ENCODE measurements at places on chromosomes 5 and 9. TPM values are rescaled to one million over a fixed set of nuclear protein-coding genes. Genes with fewer than 3 reads are reported as not detected.

- H3K27ac ChIP-seq: no peak overlapping the region
- H3K4me1 ChIP-seq: no peaks in the 10 kb centered on the region
- H3K27me3 ChIP-seq: no peaks in the 10 kb centered on the region
- H3K36me3 ChIP-seq: no peaks in the 10 kb centered on the region
Observed at GRCh38 chr9:126947529-126947928, 32.9 kb downstream of the RALGPS1 start.

GRCh38 chr5:33261747-33262146 lies 179.0 kb upstream of the TARS1 start:
- DNase-seq: no peak
- H3K4me1 ChIP-seq: no peaks in the 10 kb centered on the region

GRCh38 chr9:24045150-24045549 lies 219.1 kb upstream of the ELAVL2 start:
- DNase-seq: no peak
- no peaks in the 10 kb centered on the region for H3K4me1 ChIP-seq
- no peak overlapping the region for H3K4me3 ChIP-seq
- H3K27ac ChIP-seq: no peak overlapping the region
- no peaks in the 10 kb centered on the region for H3K36me3 ChIP-seq

DNA sequence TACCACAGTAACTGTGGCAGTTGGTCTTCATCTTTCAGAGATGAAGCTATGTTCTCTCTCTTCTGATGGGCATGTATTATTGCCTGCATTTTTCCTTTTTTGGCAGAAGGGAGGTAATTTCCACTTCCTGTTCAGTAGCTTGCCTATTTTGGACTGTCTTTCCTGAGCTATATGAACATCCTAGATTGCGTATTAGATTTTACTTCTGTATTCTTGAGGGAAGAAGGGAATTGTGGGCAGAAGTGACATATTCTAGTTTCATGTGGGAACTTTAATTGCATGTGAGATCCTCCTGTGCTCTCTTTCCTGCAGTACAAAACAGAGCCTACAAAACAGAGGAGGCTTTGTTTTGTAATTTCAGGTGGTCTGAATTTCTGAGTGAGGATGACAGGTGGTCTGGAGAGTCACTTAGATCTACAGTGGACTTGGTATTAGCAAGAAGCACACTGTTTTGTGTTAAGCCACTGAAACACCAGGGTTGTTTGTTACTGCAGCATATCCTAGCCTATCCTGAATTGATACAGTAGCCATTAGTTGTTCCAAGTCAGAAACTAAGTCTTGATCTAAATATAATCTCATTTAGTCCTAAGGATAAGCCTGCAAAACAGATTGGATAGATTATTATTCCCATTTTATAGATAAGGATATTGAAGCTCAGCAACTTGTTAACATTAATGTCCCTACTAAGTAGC lies 68.1 kb downstream of the AOPEP start:
- no peak overlapping the region for H3K27ac ChIP-seq
- no peaks in the 10 kb centered on the region for H3K27me3 ChIP-seq
- H3K36me3 ChIP-seq: no peaks in the 10 kb centered on the region
- no peaks in the 10 kb centered on the region for H3K4me1 ChIP-seq
- no peak overlapping the region for H3K4me3 ChIP-seq

DNA sequence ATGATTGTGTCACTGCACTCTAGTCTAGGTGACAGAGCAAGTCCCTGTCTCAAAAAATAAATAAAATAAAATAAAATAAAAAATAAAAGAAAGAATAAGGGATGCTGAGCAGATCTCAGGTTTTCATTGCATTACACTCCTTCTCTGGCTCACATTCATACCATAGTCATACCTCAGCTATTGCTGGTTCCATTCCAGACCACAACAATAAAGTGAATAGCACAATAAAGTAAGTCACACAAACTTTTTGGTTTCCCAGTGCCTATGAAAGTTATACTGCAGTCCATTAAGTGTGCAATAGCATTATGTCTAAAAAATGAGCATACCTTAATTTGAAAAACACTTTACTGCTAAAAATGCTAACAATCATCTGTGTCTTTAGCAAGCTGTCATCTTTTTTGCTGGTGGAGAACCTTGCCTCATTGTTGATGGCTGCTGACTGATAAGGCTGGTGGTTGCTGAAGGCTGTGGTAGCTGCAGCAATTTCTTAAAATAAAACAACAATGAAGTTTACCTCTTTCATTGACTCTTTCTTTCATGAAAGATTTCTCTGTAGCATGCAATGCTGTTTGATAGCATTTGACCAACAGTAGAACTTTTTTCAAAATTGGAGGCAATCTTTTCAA lies 415.7 kb downstream of the ZNF608 start:
- no peaks in the 10 kb centered on the region for H3K27me3 ChIP-seq
- H3K4me1 ChIP-seq: no peaks in the 10 kb centered on the region
- DNase-seq: no peak
- H3K36me3 ChIP-seq: no peaks in the 10 kb centered on the region
- H3K27ac ChIP-seq: no peak overlapping the region

DNA sequence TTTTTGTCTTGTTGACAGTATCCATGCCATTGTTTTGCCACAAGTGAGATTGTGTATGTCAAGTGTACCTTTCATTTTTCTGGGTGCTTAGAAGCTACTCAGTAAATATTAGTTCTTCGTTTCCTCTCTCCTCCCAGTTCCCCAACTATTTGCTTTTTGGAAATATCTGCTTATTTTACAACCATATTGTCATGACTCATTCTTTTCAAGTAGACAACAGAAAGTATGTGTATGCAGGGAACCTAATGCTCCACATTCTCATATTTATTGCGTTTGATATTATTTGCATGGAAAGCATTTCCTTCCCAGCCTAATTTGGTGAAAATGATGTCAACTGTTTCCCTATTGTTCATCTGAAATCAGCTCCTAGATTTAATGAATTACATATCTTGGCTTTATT lies 483.7 kb upstream of the RIOK2 start:
- no peaks in the 10 kb centered on the region for H3K4me1 ChIP-seq
- DNase-seq: no peak
- no peak overlapping the region for H3K27ac ChIP-seq
- no peaks in the 10 kb centered on the region for H3K27me3 ChIP-seq
- H3K36me3 ChIP-seq: no peaks in the 10 kb centered on the region

DNA sequence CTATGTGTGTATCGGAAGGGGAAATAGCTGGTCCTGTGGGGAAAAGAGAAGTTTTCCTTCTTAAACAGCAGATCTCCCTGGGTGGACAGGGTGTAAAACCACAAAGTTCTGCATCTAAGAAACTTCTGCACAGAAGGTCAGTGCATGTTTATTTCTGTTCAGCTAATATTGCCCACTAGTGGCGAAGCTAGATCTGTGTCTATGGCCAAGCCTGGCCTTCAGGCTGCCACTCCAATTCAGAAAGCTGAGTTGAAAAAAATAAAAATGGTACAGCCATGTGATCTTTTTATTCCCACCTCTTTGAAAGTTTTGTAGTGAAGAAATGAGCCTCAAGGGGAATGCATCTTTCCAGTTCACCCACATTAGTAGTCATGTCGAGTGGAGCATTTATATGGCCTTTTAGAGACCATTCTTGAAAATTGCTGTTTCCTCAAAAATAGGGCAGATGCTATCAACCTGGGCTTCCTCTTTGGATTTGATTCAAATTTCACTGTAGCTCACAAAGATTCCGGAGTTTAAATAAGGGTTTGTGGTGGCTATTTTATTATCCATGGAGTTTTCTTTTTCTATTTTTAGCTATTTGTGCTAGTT lies 488.0 kb downstream of the PRELID2 start:
- H3K27ac ChIP-seq: no peak overlapping the region
- H3K4me1 ChIP-seq: peaks cover 9% of the 10 kb centered on the region
- H3K27me3 ChIP-seq: no peaks in the 10 kb centered on the region
- peak; percentile 38 for DNase-seq
- H3K4me3 ChIP-seq: no peak overlapping the region
- H3K36me3 ChIP-seq: no peaks in the 10 kb centered on the region

GRCh38 chr9:115913696-115914095 lies 239.9 kb upstream of the PAPPA start:
- no peak for DNase-seq
- no peak overlapping the region for H3K4me3 ChIP-seq
- no peaks in the 10 kb centered on the region for H3K4me1 ChIP-seq
- no peaks in the 10 kb centered on the region for H3K36me3 ChIP-seq

- H3K27me3 ChIP-seq: no peaks in the 10 kb centered on the region
- peak overlapping the region; percentile 65 for H3K27ac ChIP-seq
- DNase-seq: no peak
Observed at GRCh38 chr9:133273819-133274218, 1.2 kb downstream of the ABO start.

DNA sequence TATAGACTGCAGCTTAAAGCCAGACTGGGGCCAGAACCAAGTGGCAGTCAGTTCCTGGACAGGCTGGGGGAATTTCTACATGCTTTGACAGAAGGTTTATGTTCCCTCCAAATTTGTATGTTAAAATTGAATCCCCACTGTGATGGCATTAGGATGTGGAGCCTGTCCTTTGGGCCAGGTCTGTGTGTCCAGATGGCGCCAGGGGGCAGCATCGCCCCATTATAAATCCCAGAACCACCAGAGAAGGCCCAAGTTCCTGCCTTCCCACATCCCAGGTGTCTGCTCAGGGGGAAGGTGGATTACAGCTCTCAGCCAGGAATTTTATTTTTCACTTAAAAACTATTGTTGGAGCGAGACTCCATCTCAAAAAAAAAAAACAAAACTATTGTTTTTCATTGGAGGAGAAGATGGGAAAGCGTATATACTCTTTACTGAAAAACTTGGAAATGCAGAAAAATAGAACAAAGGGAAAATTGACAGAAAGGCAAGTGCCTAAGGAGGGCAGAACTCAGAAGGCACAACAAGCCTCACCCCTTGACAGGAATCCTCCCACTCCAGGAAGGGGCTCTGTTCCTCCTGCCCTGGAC lies 5.0 kb downstream of the IL3 start:
- H3K4me1 ChIP-seq: no peaks in the 10 kb centered on the region
- H3K27me3 ChIP-seq: no peaks in the 10 kb centered on the region

- no peak for DNase-seq
- H3K4me3 ChIP-seq: no peak overlapping the region
- H3K4me1 ChIP-seq: peaks cover 31% of the 10 kb centered on the region
- H3K27ac ChIP-seq: no peak overlapping the region
Observed at GRCh38 chr9:107945961-107946360, 456.4 kb upstream of the KLF4 start.

- no peak overlapping the region for H3K4me3 ChIP-seq
- H3K36me3 ChIP-seq: no peaks in the 10 kb centered on the region
- H3K27ac ChIP-seq: no peak overlapping the region
- H3K4me1 ChIP-seq: no peaks in the 10 kb centered on the region
- no peaks in the 10 kb centered on the region for H3K27me3 ChIP-seq
- no peak for DNase-seq
Observed at GRCh38 chr9:21470126-21470525, 12.0 kb downstream of the IFNE start.

DNA sequence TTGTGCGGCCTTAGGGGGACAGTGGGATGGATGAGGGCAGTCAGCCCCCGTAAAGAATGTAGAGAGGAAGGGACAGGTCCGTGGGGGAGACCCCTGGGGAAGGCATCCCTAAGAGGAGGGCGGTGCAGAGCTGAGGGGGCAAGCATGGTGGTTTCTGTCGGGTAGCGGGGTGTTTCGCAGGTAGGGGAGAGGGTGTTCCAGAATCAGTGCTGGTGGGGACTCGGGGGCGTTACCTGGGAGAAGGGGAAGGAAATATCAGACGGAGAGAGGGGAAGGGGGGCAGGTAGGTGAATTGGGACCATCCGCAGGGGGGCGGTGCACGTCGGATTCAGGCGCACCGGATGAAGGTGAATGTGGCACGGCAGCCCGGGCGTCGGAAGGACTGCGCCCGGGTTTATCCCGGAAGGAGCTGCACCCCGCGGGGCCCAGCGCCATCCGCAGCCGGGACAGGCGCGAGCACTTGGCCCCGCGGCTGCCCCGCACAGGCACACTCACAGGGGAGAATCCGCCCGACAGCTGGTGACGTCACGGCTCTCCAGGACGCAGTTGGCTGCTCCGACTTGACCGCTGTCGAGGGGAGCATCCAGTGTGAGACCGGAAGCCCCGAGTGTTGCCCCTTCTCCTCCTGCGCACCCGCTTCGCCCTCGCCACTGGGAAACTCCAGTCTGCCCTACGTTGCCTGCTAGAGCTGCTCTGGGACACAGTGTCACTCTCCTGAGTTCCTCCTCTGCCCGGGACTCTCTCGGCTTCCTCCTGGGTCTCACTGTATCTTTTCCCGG lies 1.3 kb downstream of the CD72 start:
- peaks cover 14% of the 10 kb centered on the region for H3K4me1 ChIP-seq
- H3K27me3 ChIP-seq: no peaks in the 10 kb centered on the region
- no peak overlapping the region for H3K27ac ChIP-seq
- peak; percentile 72 for DNase-seq
- H3K36me3 ChIP-seq: no peaks in the 10 kb centered on the region
- H3K4me3 ChIP-seq: no peak overlapping the region

DNA sequence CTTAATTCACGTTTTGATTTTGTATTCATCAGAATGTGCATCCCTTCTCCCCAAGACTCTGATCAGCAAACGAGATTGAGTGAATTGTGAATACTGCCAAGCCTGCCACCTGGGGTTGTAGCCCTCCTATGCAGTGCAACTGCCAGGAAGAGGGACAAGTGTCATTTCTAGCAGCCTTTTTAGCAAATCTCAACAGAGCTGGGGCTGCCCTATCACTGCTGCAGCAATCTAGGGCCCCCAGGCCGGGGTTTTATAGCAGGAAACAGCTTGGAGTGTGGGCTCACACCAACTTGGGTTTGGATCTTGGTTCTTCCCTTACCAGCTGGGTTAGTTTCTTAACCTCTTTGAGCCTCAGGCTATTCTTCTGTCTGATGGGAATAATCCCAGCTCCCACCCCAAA lies 4.0 kb downstream of the CSF1R start:
- no peak overlapping the region for H3K27ac ChIP-seq
- no peak for DNase-seq
- no peaks in the 10 kb centered on the region for H3K4me1 ChIP-seq
- no peaks in the 10 kb centered on the region for H3K27me3 ChIP-seq

DNA sequence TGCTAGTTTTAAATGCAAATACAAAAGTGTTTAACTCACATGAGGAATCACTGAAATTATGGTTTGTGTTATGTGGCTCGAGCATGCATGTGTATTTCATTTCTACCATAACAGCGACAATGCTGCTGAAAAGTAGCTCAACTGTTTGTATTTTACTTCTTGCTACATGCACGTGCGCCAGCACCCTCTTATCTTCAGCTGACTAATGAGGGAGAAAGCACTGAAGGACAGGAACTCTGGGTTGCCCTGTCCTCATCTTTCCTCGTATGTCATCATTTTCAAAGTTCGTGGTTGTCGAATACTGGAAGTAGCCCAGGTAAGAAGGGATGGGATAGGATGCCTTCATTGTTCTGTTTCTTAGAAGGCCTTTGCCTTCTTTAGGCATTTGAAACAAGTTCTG lies 120.3 kb downstream of the SYK start:
- H3K36me3 ChIP-seq: no peaks in the 10 kb centered on the region
- H3K4me1 ChIP-seq: peaks cover 11% of the 10 kb centered on the region
- no peak for DNase-seq
- no peak overlapping the region for H3K4me3 ChIP-seq
- no peaks in the 10 kb centered on the region for H3K27me3 ChIP-seq
- H3K27ac ChIP-seq: no peak overlapping the region

PAPPA gene
- 1.0 TPM for total RNA-seq

PCDHGA6 gene
- 5.2 TPM for total RNA-seq

NRG2 gene
- 6.5 TPM for total RNA-seq

ORM2 gene
- total RNA-seq: not detected

CD274 gene
- 3.6 TPM for total RNA-seq

C1QTNF3 gene
- total RNA-seq: 8.3 TPM

NINJ1 gene
- total RNA-seq: 32.9 TPM

OTP gene
- total RNA-seq: not detected

ADAMTS19 gene
- 0.26 TPM for total RNA-seq

All from body of pancreas (tissue), 4 donors.